Left lung (tissue), 14 donors: ENCODE measurements at places on chromosomes 1 and 21.

- no peak for DNase-seq
These were observed 48.8 kb downstream of the DUSP10 start for GRCh38 chr1:221693087-221693486.

- no peak for DNase-seq
These were observed 149.5 kb downstream of the TTLL7 start for GRCh38 chr1:83849191-83850061.

- DNase-seq: peak; percentile 75
These were observed 38.8 kb downstream of the TBX15 start for GRCh38 chr1:118949315-118949714.

DNA sequence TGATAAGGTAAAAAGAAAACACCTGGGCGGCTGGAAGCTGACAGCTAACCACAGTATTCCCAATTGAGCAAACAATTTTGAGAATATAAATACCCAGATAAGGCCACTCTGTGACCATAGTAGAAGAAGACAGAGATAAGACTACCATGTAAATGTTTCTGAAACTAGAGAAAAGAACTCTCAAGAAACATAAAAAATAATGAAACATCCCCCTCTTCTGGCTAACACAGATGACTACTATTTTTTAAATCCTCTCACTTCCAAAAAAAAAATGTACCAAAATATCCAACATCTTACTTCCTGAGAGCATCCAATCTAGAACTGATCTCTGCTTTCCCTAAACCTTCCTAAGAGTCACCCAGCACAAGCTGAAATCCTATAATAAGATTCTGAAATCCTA, 125.9 kb downstream of the HFM1 start:
- DNase-seq: no peak

- no peak for DNase-seq
These were observed 33.9 kb downstream of the DNAJC6 start for GRCh38 chr1:65343286-65343685.

GRCh38 chr1:12615865-12616708, 1.9 kb downstream of the DHRS3 start:
- DNase-seq: peak; percentile 52

DNA sequence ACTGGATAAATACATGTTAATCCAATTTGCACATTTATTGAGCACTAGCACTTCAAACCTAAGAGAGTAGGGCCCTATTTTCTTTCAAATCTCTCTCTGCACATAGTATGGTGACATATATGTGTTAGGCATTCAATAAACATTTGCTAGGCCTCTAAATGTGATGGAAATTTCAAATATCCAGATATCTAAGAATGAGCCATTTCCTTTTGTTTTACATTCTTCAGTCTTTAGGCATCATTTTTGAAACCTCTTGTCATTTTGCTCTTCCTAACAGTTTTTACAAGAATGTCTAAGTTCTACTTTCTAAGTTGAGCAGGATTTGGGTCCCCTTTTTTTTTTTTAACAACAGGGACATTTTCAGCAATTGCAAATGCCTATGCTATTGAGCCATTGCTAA, 395.7 kb upstream of the ST6GALNAC5 start:
- no peak for DNase-seq

GRCh38 chr1:201013991-201014815, 9.3 kb downstream of the KIF21B start:
- DNase-seq: no peak

GRCh38 chr1:200512191-200512590, 102.4 kb upstream of the ZNF281 start:
- no peak for DNase-seq
